Putamen (tissue), 1 donor: ENCODE measurements at places on chromosomes 7 and 10.

DNA sequence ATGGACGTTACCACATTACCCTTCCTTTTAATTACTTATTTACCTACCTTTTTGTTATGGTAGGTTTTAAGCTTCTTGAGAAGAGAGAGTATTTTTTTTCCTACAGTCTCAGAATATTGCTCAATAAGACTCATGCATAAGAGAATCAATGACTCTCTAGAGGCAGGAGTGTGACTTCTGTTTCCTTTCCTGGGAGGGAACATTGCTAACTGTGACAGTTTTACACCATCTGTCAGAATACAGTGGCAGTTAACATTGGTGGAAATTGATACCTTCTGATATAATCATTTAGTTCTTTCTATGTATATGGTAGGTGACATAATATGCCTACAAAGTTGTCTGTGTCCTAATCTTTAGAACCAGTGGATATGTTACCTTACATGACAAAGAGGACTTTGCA lies 348.7 kb upstream of the POT1 start:
- no peak for DNase-seq

GRCh38 chr7:57868771-57869483 lies 418.9 kb downstream of the ZNF716 start:
- DNase-seq: no peak

DNA sequence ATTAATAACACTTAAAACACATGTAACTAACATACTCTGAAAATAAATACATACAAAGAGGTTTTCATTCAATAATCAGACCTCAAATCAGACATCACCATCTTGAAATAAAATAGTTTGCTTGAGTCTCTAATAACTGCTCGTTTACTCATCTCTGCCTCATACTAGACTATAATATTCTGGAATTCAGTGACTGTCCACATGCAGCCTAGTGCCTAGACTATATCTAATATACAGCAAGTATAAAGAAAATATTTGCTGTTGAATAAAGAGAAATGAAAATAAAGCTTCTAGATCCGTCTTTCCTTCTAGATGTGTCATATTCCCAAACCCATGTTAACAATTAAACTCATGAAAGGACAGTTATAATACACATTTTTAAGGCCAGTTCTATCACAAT lies 236.3 kb upstream of the LRRN3 start:
- no peak for DNase-seq

DNA sequence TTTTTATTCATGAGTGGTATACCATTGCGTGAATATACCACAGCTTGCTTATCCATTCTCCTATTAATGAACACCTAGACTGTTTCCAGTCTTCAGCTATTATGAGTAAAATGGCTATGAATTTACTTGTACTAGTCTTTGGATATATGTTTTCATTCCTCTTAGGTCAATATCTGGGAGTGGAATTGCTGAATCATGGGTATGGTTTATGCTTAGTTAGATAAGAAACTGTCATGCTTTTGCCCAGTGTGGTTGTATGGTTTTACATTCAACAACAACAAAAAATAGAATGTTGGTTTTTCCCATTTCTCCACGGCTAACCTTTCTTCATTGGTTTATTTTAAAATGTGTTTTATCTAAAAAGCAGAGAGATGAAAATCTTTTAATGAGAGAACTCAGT lies 308.3 kb downstream of the PHF14 start:
- no peak for DNase-seq

DNA sequence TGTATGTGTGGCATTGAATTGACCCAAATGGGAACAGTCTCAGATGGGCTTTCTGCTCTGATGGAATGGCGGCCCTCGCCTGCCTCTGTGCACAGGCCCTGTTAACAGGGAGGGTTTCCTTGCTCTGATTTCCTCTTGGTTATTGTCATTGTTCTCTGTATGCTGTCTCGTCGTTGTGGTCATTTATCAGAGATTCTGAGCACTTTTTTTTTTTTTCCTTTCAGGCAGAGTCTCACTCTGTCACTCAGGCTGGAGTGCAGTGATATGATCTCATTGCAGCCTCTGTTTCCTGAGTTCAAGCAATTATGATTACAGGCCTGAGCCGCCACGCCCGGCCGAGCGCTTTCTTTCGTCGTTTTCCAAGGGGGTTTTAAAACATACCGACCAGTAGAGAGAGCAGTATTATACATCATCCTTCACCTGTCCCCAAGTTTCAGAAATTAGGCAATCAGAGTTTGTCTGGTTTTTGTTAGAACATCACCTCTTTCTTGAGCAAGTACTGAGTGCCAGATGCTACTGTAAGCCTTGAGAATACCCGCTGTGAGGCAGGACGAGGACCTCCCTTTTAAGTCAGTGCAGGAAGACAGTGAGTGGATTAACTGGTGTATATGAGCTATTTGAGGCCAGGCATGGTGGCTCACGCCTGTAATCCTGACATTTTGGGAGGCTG lies 6.5 kb downstream of the CHST12 start:
- DNase-seq: no peak

- DNase-seq: no peak
Measured at GRCh38 chr7:4486907-4487306, 195.2 kb upstream of the FOXK1 start.

DNA sequence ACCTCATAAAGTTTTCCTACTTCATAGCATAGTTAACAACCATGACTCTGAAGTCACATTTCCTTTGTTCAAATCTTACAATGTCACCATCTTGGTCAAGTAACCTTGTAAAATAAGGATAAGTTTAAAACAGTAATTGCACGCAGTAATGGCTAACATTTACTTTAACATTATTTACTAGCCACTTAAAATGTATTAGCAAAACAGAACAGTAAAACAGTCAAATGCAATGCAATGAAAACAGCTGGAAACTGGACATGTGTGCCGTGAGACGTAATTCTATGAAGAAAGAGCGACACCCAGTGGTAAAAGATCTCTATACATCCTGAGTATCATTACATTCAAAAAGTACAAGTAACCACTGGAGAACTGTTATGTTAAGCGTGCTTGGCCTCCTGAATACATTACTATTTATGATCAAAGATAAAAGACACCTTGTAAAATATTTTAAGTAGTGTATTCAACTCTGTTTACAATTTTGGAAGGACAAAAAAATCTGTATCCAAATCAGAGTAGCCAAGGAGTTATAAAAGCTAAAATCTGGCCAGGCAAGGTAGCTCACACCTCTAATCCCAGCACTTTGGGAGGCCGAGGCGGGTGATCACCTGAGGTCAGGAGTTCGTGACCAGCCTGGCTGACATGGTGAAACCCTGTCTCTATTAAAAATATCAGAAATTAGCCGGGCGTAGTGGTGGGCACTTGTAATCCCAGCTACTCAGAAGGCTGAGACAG lies 27.2 kb downstream of the ATE1 start:
- peak; percentile 56 for DNase-seq
